Stimulated activated CD4-positive, alpha-beta T cell treated with anti-CD3 and anti-CD28 coated beads, Interleukin-4, amount 100 ng/mL, for 24 hours (primary cell): ENCODE measurements at places on chromosomes 11 and 22.

GRCh38 chr22:39925909-39926679 is 25.2 kb downstream of the GRAP2 start:
- no peak for DNase-seq

GRCh38 chr11:100691896-100692653 is 5.0 kb downstream of the ARHGAP42 start:
- no peak for DNase-seq

DNA sequence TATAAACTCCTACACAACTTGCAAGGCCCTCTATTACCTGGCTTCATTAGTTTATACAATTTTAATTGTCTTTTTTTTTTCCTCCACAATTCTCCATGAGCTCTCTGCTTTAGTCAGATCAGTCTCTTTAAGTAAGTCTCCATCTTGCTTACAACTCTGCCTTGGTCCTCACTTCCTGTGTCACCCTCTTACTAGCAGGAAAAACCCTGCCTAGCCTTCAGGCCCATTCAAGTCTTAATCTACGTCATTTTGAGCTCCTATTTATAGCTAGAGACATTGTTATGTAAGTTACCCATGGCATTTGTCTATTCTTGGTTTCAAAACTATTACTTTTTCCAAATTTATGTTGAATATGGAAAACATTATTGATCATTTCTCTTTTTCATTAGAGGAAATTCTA is 177.4 kb downstream of the SBF2 start:
- no peak for DNase-seq

DNA sequence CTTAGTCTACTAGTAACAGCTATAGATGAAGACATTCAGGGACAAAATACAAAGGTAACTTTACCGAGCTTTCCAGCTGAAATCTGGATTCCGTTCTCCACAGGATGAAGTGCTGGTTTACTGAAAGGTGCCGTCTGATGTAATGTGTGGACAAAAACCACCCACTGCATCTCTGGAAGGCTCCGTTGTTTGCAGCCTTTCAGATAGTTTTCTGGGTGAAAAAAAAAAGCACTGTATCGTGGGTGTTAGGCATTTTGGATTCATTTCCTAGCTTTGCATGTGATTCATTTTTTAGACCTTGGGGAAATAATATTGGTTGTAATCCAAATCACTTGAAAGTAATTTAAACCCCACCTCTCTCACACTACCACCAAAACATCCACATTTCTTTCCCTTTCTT is 10.4 kb downstream of the JAM3 start:
- DNase-seq, result no peak

DNA sequence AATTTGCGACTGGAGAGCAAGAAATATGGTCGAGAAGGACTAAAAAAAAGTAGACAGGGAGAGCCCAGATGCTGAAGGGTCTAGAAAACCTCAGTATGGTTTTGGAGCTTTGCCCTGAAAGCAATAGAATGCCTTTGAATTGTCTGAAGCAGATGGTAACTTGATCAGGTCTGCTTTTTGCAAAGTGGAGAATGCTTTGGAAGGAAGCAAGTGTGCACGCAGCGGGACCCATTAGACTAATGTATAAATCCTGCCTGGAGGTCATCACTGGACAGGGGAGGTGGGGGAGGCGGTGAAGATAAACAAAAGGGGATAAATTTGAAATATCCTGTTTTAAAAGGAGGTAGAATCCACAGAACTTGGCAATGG is 757 bp upstream of the HINFP start:
- no peak for DNase-seq

DNA sequence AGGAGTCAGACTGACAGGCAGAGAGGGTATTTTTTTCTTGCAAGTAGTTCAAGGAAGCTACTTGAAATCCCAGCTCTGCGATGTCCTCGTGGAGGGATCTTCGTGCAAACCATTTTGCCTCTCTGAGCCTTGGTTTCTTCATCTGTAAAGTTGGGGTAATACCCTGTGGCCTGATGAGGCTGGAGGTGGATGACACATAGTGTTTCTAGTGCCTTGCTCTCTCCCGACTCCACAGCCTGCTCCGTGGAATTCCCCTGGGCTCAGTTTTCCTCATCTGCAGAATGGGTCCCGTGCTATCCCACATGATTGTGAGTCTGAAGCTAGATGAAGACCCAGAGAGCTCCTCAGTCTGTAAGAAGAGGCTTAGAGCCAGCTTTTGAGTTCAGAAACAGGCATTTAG is 32.7 kb downstream of the DAGLA start:
- no peak for DNase-seq

- no peak for DNase-seq
These were observed 55.3 kb downstream of the TRPC6 start for GRCh38 chr11:101528541-101528940.

- no peak for DNase-seq
These were observed 25.4 kb downstream of the IGHMBP2 start for GRCh38 chr11:68929135-68929534.

GRCh38 chr11:81497202-81497804 is 1236.4 kb downstream of the FAM181B start:
- DNase-seq, result peak; percentile 4

- DNase-seq, result no peak
These were observed 29.5 kb downstream of the UBASH3B start for GRCh38 chr11:122685041-122685440.

- DNase-seq, result no peak
These were observed 27.0 kb downstream of the DSCAML1 start for GRCh38 chr11:117770061-117770460.

- DNase-seq, result no peak
These were observed 105.2 kb downstream of the MAML2 start for GRCh38 chr11:96237766-96238266.

DNA sequence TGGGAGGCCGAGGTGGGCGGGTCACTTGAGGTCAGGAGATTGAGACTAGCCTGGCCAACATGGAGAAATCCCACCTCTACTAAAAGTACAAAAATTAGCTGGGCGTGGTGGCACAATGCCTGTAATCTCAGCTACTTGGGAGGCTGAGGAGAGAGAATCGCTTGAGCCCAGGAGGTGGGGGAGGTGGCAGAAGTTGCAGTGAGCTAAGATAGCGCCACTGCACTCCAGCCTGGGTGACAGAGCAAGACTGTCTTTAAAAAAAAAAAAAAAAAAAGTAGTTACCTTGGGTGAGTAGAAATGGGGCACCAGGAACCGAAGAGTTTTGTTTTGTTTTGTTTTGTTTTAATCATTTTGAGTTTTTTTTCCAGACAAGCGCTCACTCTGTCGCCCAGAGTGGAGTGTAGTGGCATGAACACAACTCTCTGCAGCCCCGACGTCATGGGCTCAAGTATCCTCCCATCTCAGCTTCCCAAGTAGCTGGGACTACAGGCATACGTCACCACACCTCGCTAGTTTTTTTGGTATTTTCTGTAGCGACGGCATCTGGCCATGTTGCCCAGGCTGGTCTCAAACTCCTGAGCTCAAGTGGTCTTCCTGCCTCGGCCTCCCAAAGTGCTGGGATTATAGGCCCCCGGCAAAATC is 15.8 kb downstream of the THAP12 start:
- no peak for DNase-seq

- DNase-seq, result no peak
These were observed 7.2 kb downstream of the MS4A15 start for GRCh38 chr11:60763692-60764369.

GRCh38 chr11:58640386-58641023 is 18.0 kb downstream of the CNTF start:
- DNase-seq, result no peak

GRCh38 chr11:73321604-73322381 is 13.7 kb downstream of the ARHGEF17 start:
- DNase-seq, result no peak

DNA sequence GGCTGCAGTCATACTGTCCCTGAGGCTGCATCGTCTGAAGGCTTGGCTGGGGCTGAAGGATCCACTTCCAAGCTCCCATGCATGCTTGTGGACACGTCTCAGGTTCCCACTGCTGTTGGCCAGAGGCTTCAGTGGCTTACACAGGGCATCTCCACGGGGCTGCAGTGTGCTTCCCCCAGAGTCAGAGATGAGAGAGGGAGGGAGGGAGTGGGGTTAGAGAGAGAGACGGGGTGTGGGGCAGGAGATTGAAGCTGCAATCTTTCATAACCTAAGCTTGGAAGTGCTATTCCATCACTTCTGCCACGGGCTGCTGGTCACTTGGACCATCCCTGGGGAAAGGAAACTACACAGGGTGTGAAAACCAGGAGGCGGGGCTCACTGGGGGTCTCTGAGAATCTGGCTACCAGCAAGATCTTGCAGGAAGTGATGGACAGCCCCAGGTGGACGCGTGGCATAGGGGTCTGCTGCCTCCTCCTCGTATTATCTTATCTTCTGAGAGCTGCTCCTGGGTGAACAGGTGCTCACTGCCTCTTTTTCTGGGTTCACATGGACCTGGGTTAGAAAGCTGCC is 63.0 kb upstream of the MYEOV start:
- no peak for DNase-seq

DNA sequence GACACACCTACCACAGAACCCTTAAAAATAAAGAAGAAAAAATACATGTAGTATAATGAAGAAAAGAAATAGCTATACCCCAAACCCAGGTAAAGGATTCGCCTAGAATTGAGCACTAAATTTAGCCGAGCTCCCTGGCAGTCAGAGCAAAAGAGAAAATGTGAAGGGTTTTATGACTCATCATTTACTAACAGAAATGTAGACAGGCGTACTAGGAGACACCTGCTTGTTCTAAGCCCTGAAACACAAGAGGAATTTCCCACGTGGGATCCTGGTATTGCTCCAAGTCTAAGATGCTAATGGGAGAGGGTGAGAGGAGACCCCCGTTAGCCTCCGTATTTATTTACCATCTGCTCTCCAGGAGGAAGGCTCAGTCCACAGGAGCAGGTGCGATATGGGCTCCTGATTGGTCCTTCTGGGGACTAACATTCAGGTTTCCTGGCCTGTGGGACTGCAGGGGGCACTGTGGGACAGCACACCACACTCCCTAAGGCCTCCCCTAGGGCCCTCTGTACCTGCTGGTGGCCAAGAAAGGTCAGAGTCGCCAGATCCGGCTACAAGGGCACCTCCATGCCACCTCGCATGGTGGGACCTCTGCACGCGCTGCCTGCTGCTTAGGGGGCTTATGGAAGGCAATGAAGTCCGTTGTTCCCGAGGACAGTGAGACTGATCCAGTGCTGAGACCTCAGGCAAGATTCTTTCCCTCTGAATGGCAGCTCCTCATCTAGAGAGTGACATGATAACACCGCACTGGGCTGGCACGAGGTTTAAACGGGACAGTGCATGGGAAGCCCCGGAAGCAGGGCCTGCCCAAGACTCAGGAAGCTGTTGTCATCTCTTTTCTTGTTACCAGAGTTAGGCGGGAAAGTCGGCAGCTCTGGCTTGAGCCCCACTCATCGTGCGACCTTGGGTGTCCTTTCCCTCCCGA is 25.8 kb downstream of the KCNC1 start:
- DNase-seq, result no peak

DNA sequence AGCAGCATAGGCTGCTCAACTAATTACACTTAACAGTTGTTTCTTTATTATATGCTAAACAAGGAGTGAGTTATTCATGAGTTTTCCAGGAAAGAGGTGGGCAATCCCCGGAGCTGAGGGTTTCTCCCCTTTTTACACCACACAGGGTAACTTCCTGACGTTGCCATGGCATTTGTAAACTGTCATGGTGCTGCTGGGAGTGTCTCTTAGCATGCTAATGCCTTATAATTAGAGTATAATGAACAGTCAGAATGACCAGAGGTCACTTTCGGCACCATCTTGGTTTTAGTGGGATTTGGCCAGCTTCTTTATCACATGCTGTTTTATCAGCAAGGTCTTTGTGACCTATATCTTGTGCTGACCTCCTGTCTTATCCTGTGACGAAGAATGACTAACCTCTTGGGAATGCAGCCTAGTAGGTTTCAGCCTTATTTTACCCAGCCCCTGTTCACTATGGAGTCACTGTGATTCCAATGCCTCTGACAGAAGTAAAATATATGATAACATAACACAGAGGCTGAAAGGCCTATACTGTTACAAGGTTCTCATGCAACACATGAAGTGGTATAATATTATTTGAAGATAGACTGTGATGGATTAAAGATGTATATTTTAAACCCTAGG is 41.3 kb upstream of the RDX start:
- DNase-seq, result peak; percentile 55
